ENCODE measurements at places on chromosomes 13 and 19.

DNA sequence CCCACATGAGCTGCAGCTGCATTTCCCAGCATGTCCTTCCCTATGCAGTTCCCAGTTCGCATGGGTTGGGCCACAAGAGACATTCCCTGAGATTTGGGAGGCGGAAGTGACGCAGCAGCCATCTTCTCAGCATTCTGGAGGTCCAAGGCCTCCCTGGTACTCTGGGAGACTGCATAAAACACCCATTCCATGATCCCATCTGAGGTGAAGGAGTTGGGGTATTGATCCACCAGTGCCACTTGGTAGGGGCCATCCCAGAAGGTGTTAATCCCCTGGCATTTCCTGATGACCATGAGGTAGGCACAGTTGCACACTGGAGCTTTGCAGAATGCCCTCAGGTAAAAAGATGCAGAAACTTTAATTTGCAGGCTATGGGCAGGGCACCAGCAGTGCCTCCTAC lies 25.4 kb downstream of the POP4 start:
- no peak for DNase-seq

GRCh38 chr19:58434217-58434616 lies 5.7 kb downstream of the ZNF132 start:
- DNase-seq: no peak

GRCh38 chr13:111323950-111324651 lies 3.7 kb downstream of the TEX29 start:
- DNase-seq: no peak

DNA sequence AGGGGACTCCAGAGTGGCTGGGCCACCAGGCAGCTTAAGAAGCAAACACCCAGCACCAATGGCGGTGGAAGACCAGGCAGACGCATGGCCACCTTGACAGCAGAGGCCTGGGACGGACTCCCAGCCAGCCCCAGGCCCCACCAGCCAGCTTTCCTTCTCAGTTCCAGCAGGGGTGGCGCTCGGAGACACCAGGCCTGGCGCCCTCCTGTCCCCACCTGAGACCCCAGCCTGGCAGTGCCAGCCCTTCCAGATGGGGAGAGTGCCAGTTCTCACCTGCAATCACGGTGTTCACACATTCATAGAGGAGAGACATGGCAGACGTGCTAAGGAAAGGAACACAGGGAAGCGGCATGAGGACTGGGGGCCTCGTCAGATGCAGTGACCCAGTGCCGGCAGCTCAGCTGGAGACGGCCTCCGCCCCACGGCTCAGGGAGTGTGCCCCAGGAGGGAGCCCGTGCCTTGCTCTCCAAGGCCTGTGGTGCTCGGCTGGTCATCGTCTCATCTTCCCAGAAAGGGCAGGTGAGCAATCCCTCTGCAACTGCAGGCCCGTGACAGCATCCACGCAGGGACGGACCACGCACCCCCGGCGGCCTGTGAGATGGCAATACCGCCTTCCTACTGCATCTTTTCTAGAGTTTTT lies 24.4 kb downstream of the AP3D1 start:
- DNase-seq: no peak

DNA sequence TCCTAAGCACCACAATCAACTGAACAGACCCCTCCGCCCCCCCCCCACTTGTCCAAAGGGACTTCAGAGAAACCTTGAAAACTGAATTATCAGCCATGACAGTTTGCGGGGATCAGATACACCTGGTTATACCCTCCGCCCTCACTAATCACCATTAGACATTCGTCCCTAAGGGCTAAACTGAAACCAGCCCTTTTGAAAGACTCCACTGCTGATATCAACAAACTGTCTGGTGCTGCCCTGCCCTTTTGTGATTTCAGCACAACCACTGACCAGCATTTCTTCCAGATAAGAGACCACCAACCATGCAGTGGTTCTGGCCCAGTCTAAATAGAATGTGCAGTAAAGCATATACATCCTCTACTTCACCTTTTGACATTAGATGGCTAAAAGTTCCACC lies 1422.9 kb downstream of the EFNB2 start:
- DNase-seq: no peak

- no peak for DNase-seq
Measured at GRCh38 chr13:24922387-24922744, 158.4 kb downstream of the RNF17 start.

DNA sequence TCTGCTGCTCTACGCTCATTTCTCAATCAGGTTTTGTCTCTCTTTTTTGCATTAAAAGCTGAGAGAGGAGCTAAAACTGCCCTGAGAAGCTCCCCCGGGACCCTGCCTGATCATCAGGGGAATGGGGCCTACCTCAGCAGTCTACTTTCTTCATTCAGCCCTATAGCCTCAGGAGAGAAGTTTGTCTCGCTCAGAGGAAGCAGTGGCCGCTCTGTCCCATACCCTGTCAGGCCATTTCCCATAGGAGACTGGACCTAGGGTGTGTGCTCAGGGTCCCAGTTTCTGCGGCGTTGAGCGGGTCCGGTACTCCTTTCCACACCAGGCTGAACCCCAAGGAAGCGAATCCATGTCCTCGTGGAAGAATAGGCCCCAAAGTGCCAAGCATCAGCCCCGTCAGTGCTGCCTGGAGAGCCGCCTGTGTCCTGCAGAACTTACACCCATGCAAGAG lies 21.7 kb downstream of the UBE2L5 start:
- no peak for DNase-seq

DNA sequence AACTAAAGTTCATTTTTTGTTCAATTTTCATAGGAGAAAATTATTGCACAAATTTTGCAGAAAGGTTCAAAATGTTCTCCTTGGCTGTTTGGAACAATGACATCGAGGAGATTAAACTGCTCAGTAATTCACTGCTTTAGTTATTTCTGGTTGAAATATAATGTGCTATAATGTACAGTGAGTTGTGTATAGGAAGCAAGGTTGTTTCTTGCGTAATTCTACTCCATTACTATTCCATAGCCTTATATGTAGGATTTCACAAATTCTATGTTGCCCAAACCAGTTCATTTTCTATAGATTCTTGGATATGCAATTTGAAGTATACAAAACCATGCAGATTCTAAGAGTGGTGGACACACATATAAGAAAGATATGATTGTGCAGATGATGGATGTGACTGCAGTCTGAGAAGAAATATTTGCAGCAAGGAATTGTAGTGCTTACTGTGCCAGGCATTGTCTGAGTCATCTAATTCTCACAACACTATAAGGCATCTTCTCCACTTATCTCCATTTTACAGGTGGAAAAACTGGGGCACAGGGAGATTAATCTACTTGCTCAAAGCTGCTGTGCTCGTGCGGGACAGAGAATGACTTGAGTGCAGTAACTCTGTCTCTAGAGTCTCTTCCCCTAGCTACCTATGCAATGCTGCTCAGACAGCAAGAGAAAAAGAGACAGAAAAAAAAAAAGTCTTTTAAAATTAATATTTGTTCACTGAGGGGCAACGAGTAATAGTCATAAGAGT lies 515.5 kb downstream of the MYO16 start:
- DNase-seq: no peak

DNA sequence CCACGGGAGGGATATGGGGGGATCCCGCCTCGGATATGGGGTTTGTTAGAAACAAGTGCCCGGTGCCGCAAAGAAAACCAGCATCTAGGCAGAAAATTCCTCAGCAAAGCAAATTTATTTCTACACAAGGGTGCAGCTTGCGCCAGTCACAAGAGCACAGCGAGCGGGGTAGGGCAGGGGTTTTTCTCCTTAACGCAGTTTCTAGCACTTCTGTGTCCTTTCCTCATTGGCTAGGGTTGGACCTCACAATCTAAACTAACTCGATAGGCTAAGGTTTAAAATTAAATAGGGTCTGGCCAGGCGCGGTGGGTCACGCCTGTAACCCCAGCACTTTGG lies 595 bp downstream of the ZNF440 start:
- peak; percentile 21 for DNase-seq

- DNase-seq: peak; percentile 46
Measured at GRCh38 chr19:1843646-1844394, 4.5 kb downstream of the REXO1 start.

GRCh38 chr13:79281339-79281747 lies 124.7 kb downstream of the RBM26 start:
- no peak for DNase-seq

- no peak for DNase-seq
Measured at GRCh38 chr13:104170980-104171555, 1104.9 kb upstream of the SLC10A2 start.
